ENCODE measurements at places on chromosomes 1 and 21.

GRCh38 chr1:225875044-225875815 is 7.0 kb downstream of the TMEM63A start:
- DNase-seq = no peak

DNA sequence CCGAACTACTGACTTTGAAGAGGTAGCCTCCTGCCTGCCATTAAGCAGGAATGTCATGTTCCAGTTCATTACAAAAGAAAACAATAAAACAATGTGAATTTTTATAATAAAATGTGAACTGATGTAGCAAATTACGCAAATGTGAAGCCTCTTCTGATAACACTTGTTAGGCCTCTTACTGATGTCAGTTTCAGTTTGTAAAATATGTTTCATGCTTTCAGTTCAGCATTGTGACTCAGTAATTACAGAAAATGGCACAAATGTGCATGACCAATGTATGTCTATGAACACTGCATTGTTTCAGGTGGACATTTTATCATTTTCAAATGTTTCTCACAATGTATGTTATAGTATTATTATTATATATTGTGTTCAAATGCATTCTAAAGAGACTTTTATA is 159.8 kb upstream of the SGIP1 start:
- DNase-seq = no peak

- DNase-seq = no peak
Observed at GRCh38 chr21:41673071-41673470, 93.8 kb downstream of the RIPK4 start.

DNA sequence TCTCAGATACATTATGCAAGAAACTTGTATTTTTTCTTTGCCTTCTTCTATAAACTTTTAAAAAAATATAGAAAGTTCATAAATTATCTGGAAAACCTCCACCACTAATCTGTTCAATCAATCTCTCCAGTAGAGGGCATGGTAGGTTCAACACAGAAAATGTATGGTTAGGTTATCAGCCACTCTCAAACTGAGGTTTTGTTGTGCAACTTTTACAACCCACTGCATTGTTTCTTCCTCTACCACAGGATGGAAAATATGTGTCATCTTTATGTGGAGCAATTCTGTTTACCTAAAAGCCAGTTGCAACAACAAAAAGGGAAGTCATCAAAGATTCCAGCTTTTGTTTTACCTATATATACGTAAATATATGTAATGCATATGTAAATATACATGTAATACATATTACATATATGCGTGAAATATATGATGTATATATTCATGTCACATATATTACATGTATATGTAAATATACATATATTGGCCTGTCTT is 3.0 kb upstream of the RGS2 start:
- peak; percentile 96 for DNase-seq

- no peak for DNase-seq
Observed at GRCh38 chr21:35020436-35020835, 28.7 kb downstream of the RUNX1 start.

DNA sequence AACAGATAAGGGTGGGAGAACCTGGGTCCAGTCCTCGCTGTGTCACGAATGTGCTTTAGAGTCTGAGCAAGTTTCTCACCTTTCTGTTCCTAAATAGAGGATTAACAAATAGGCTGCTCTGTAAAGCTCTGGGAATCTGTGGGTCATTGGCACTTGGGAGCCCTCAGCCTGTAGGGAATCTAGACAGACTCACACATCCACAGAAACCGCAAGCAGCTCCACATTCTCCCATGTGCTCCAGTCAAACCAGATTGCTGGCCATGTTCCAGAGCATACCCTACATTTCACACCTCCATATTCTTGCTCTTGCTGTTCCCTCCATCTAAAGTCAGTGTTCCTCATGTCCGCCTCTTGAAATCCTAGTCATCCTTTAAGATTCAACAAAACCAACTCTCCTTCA is 7.8 kb upstream of the AHCYL1 start:
- no peak for DNase-seq

DNA sequence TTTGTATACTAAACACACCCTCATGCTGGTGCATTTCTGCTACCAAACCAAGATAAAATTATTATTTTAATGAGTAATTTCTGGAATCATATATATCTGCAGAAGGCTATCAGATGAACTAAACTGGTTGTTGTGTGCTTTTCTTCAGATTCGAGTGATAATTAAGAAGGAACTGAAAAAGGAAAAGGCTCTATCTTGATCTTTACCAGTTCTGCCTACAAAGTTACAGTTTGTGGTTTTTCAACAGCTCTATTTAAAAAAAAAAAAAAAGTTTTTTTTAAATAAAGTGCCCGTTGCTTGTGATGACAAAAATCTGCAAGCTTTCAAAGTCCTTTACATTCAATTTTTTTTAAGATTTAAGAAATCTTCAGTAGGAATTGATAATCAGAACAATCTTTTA is 13.6 kb downstream of the DENND1B start:
- no peak for DNase-seq

All from mesenchymal stem cell (in vitro differentiated cells and primary cell).